ENCODE measurements at places on chromosomes 5 and 9.

GRCh38 chr9:99368341-99369326, 146.6 kb downstream of the SEC61B start:
- no peaks in the 10 kb centered on the region for H3K36me3 ChIP-seq
- no peak overlapping the region for H3K4me3 ChIP-seq
- peaks cover 37% of the 10 kb centered on the region for H3K27me3 ChIP-seq
- peaks cover 11% of the 10 kb centered on the region for H3K4me1 ChIP-seq

DNA sequence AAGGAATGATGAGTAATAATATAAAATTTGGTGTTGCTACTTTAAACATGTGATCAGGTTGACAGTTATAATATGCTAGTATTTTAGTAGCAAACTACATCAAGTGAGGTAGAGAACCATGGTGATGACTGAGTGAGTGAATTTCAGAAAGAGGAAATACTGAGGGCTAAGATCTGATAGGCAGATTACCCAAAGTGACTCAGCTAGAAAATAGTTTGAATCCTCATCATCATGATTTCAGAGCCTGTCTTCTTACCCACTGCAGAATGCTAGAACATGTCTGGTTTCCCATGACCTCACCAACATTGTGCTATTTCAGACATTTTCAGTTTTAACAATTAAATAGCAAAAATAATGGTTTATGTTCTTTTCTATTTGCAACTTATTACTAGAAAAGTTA, 602.1 kb downstream of the TAF11L14 start:
- H3K27ac ChIP-seq, result no peak overlapping the region
- no peak overlapping the region for H3K4me3 ChIP-seq
- no peaks in the 10 kb centered on the region for H3K27me3 ChIP-seq
- no peak for DNase-seq
- no peaks in the 10 kb centered on the region for H3K4me1 ChIP-seq

GRCh38 chr9:14281136-14281795, 32.7 kb downstream of the NFIB start:
- no peaks in the 10 kb centered on the region for H3K4me1 ChIP-seq
- no peak overlapping the region for H3K27ac ChIP-seq
- H3K4me3 ChIP-seq, result no peak overlapping the region
- H3K36me3 ChIP-seq, result no peaks in the 10 kb centered on the region
- no peak for DNase-seq

DNA sequence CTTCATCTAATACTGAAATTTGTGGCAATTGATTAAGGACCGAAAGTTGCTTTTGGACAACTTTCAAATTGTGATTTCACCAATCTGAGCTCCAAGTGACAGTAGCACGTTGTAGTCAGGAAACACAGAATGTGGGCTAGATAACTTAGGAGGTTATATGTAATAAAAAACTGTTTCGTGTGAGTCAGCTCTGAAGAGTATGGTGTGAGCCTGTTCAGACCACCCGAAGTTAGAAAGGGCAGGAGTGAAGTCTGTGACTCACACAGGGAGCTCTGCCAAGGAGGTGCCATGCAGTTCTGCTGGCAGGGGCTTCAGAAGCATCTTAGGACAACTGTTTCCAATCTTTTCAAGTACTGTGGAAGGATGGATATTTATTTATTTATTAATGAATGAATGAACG, 16.4 kb upstream of the ZBTB34 start:
- no peak overlapping the region for H3K27ac ChIP-seq
- peaks cover 12% of the 10 kb centered on the region for H3K27me3 ChIP-seq
- H3K4me1 ChIP-seq, result peaks cover under 1% of the 10 kb centered on the region
- H3K4me3 ChIP-seq, result no peak overlapping the region

- no peak for DNase-seq
- no peaks in the 10 kb centered on the region for H3K36me3 ChIP-seq
- H3K27me3 ChIP-seq, result no peaks in the 10 kb centered on the region
- peak overlapping the region; percentile 71 for H3K27ac ChIP-seq
These were observed 45.7 kb downstream of the MARCHF3 start for GRCh38 chr5:126984632-126985031.

GRCh38 chr5:83368319-83368718, 103.2 kb upstream of the VCAN start:
- no peak overlapping the region for H3K27ac ChIP-seq
- H3K36me3 ChIP-seq, result no peaks in the 10 kb centered on the region
- H3K4me3 ChIP-seq, result no peak overlapping the region

DNA sequence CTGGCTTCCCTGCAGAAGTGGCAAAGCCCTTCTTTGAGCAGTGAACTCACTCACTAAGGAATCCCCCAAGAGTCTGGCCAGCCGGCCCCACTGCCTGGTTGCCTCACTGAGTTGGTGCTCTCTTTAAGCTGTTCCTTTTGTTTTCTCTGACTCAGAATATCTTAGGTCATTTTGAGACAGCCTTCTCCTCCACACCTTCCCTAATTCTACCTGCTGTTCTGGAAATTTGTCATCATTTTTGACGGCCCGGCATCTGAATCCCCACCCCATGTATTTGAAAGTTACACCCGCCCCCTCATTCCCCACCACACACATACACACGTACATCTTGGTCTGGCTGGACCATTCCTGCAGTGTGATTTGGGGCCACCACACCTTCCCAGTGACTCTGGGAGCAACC, 41.8 kb downstream of the FGF1 start:
- peaks cover 6% of the 10 kb centered on the region for H3K27me3 ChIP-seq
- no peaks in the 10 kb centered on the region for H3K4me1 ChIP-seq

GRCh38 chr5:28214292-28214691, 1175.9 kb upstream of the CDH9 start:
- DNase-seq, result no peak
- H3K27me3 ChIP-seq, result no peaks in the 10 kb centered on the region
- H3K4me3 ChIP-seq, result no peak overlapping the region
- H3K27ac ChIP-seq, result no peak overlapping the region

- no peak overlapping the region for H3K4me3 ChIP-seq
- no peak for DNase-seq
- H3K27me3 ChIP-seq, result peaks cover 14% of the 10 kb centered on the region
- no peaks in the 10 kb centered on the region for H3K36me3 ChIP-seq
These were observed 122.6 kb downstream of the SAXO1 start for GRCh38 chr9:18910435-18910834.

GRCh38 chr9:78053627-78054026, 22.0 kb upstream of the GNAQ start:
- H3K4me1 ChIP-seq, result peaks cover 21% of the 10 kb centered on the region
- DNase-seq, result no peak
- no peak overlapping the region for H3K4me3 ChIP-seq

GRCh38 chr9:129720181-129720864, 32.5 kb downstream of the PTGES start:
- H3K27me3 ChIP-seq, result peaks cover 7% of the 10 kb centered on the region
- no peak for DNase-seq
- H3K4me3 ChIP-seq, result no peak overlapping the region
- H3K4me1 ChIP-seq, result no peaks in the 10 kb centered on the region
- no peak overlapping the region for H3K27ac ChIP-seq

DNA sequence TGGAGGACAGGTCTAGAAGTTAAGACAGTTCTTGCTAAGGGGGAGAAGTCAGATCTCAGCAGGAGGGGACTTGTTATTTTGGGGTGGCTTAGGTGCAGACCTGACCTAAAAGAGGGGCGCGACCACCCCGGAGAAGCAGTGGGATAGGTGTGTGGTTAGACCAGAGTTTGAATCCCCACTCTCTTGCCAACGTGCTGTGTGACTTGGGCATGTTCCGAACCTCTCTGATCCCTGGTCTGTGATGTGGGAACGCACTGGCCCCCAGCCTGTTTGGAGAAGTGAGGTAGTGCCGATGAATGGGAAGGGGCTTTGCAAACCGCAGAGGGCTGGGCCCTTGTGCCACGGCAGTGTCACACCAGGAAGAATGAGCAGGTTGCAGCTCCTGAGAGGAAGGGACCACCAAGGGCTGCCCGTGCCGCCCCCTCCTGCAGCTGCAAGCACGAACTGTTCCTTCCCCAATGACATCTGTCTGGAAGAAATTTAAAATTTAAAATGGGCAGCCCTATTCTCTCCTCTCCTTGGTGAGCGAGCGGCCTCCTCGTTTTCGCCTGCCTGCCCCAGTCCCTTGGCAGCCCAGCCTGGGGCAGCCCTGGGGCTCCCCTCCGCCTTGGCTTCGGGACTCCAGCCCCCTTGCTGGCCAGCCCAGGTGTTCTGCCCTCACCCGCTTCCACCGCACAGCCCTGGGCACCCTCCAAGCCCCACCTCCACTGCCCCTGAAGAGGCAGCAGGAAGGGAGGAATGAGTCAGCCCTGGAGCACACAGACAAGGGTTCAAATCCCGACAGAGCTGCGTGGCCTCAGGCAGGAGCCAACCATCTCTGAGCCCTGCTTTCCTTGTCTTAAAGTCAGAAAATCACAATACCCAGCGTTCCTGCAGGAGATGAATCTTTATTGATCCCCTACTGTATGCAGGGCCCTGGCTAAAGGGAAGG, 1.6 kb downstream of the FIBCD1 start:
- no peak overlapping the region for H3K4me3 ChIP-seq
- H3K27me3 ChIP-seq, result peaks cover 73% of the 10 kb centered on the region
- no peak for DNase-seq
- no peak overlapping the region for H3K27ac ChIP-seq
- no peaks in the 10 kb centered on the region for H3K36me3 ChIP-seq

DNA sequence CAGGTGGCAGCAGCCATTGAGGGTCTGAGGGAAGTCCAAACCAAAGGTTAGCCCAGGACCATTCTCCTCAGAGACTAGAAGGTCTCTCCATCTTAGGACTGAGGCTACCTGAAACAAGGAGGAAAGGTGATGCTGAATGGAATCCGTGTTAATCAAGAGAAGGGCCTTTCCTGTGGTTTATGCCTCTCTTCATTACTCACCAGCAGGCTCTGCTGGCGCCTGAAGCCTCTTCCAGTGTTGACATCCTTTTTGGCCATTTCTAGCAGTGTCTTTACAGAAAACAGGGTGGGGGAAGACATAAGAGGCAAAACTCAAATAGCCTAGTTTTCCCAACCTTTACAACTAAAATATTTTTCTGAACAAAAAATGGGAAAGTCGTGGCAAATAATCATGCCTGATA, 98.0 kb downstream of the ENC1 start:
- H3K27ac ChIP-seq, result no peak overlapping the region
- H3K4me3 ChIP-seq, result no peak overlapping the region
- H3K4me1 ChIP-seq, result no peaks in the 10 kb centered on the region
- no peak for DNase-seq

- no peak overlapping the region for H3K4me3 ChIP-seq
- H3K27me3 ChIP-seq, result no peaks in the 10 kb centered on the region
- no peaks in the 10 kb centered on the region for H3K36me3 ChIP-seq
- no peaks in the 10 kb centered on the region for H3K4me1 ChIP-seq
- H3K27ac ChIP-seq, result no peak overlapping the region
These were observed 53.6 kb downstream of the GIN1 start for GRCh38 chr5:103066326-103066725.

GRCh38 chr5:133801955-133802751, 166.3 kb downstream of the C5orf15 start:
- no peaks in the 10 kb centered on the region for H3K4me1 ChIP-seq
- no peak for DNase-seq
- H3K36me3 ChIP-seq, result no peaks in the 10 kb centered on the region
- no peak overlapping the region for H3K4me3 ChIP-seq
- H3K27me3 ChIP-seq, result peaks cover 18% of the 10 kb centered on the region
